ENCODE measurements at places on chromosomes 13 and 19.

DNA sequence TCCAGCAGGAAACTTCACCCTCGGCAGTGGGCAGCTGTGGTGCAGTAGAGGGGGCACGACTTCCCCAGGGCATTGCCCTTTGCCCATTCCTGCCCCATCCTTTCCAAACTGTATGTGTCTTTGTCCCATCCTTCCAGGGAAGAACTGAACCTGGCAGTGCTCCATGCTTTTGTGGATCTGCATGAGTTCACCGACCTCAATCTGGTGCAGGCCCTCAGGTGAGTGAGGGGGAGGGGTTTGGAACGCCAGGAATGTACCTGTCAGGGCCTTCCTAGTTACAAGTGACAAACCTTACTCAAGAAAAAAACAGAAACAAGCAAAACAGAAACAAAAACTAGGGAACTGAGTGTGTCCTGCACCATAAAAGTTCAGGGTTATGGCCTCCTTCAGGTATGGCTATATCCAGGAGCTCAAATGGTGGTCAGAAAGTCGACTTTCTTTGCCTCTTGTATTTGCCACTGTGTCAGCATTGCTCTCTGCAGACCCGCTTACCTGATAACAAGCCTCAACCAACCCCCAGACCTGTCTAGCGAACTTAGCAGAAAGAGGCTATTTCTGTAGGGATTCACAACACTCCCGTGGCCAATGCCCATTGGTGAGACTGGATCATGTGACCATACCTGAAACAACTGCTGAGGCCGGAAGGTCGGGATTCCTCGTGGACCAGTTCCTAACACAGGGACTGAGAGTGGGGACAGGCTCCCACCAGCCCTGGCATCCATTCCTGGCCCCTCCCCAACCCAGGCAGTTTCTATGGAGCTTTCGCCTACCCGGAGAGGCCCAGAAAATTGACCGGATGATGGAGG, 4.2 kb downstream of the CYTH2 start:
- no peak for DNase-seq

- DNase-seq, result no peak
These were observed 53.6 kb upstream of the TPM4 start for GRCh38 chr19:16022681-16023080.

GRCh38 chr13:51330791-51331190, 8.7 kb upstream of the SERPINE3 start:
- DNase-seq, result no peak

- no peak for DNase-seq
These were observed 54.4 kb downstream of the FAM124A start for GRCh38 chr13:51276636-51277035.

All from activated T-cell treated with anti-CD3 and anti-CD28 coated beads, Interleukin-2, amount 50 U/mL, for 1 hour (primary cell).